ENCODE measurements at places on chromosomes 4 and X. TPM values are rescaled to one million over a fixed set of nuclear protein-coding genes. Genes with fewer than 3 reads are reported as not detected.

AADAT gene
- 0.51 TPM for total RNA-seq

PNCK gene
- not detected for total RNA-seq

REELD1 gene
- not detected for total RNA-seq

P2RY10 gene
- total RNA-seq = not detected

GUCY1B1 gene
- total RNA-seq = 8.7 TPM

UGT2B11 gene
- total RNA-seq = not detected

GAGE12J gene
- not detected for total RNA-seq

SUPT20HL2 gene
- total RNA-seq = not detected

CSN2 gene
- total RNA-seq = not detected

SORBS2 gene
- 148 TPM for total RNA-seq

ATP8A1 gene
- total RNA-seq = 66.1 TPM
